ENCODE measurements at places on chromosomes 7 and 10.
A peak's percentile ranks its signal among the peaks of the same experiment; 100 is the strongest.

GRCh38 chr10:122234416-122234815, 36.7 kb upstream of the BTBD16 start:
- no peak for DNase-seq

DNA sequence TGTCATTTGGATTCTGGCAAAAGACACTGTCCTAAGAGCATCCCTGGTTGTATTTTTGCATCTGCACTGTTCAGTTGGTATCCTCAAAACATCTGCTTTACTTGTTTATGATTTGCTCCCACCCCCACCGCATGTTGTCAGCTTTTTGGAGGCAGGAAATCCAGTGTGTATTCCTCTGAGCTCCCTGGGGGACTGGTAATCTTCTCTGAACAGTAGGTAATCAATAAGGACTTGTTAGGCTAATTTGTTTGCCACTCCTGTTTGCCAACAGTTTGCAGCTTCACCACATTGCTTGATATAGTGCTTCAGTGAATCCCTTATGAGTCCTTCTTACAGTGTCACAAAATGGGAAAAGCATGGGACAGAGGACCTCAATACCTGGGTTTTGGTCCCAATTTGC, 49.1 kb downstream of the FEZF1 start:
- no peak for DNase-seq

DNA sequence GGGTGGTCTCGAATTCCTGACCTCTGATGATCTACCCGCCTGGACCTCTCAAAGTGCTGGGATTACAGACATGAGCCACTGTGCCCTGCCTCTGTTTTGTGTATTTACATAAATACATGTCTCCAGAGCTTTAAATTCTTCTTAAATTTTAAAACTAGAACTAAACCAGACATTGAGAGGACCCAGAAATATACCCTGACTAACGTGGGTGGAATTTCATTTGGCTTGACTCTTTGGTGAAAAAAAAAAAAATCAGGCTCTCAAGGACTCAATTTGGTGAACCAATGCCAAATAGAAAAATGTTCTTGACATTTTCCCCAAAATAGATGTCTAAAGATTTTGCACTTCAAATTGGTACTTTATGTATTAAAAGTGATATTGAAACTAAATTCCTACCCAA, 16.6 kb upstream of the FAS start:
- DNase-seq = no peak

- DNase-seq = no peak
Measured at GRCh38 chr7:28531291-28531690, 119.0 kb downstream of the CREB5 start.

GRCh38 chr7:53218730-53219504, 183.5 kb downstream of the POM121L12 start:
- peak; percentile 65 for DNase-seq

DNA sequence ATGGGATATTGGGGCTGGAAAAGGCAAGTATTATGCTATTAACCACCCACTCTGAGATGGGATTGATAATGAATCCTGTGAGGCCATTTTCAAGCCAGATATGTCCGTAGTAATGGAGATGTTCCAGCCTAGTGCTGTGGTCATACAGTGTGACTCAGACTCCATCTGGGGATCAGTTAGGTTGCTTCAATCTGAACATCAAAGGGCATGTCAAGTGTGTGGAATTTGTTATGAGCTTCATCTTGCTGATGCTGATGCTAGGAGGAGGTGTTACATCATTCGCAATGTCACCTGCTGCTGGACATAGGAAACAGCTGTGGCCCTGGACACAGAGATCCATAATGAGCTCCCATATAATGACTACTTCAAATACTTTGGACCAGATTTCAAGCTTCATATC, 144.7 kb downstream of the PLCE1 start:
- DNase-seq = no peak

- peak; percentile 55 for DNase-seq
Measured at GRCh38 chr7:141674171-141674671, 27.7 kb downstream of the DENND11 start.

- no peak for DNase-seq
Measured at GRCh38 chr10:49286686-49287085, 12.3 kb upstream of the C10orf71 start.

- no peak for DNase-seq
Measured at GRCh38 chr7:22016507-22016906, 70.8 kb upstream of the CDCA7L start.

DNA sequence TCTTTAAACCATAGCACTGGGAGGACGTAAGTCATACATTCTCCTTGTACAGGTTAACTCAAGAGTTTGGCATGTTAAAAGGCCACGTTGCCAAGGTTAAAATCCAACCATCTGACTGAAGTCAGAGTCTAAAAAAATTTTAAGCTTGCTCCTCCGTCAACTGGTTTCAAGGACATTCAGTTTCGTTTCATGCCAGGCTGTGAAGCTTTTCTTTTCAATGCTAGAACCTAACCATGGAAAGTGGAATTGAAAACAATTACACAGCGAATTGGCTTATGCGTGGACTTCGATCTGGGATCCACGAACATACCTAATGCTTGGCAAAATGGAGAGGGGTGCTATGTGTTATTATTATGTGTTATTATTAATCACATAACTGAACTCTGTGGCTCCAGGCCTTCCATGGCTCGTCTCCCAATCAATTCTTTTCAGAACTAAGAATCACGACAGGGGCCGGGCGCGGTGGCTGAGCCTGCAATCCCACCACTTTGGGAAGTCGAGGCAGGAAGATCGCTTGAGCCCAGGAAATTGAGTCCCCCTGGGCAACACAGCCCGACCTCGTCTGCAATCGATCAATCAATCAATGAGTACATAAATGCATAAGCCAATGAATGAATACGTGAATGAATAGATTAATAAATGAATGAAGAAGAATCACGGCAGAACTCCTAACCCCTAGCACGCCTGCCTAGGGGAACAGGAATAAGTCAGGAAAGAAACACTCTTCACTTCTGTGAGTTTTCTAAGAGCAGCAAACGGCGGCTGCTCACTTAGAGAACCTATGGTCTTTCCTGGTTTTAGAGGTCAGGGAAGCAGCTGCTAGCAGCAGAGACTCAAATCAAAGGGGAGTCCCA, 733 bp upstream of the ARL5B start:
- no peak for DNase-seq

DNA sequence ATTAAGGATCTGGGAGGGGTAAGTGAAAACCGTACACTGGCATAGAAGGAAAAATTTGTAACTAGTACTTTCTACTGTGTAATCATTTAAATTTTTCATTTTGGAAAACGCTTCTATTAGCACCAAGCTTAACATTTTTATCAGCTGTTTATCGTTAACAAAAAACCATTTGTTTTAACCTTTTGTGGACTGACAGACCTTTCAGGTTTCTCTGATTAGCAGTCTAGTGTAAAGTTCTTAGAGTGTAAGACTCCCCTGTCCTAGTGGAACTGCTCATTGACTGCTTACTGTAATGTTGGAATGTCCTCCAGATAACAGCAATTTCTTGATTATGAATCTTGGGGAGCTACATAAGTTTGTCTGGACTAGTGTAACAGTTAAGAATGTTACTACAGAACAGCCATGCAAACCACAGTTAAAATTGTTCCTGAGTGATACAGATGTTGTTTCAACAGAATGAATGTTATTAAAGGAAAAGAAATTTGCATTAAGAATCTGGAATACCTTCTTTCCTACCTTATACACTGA, 2.0 kb downstream of the DBF4 start:
- no peak for DNase-seq

DNA sequence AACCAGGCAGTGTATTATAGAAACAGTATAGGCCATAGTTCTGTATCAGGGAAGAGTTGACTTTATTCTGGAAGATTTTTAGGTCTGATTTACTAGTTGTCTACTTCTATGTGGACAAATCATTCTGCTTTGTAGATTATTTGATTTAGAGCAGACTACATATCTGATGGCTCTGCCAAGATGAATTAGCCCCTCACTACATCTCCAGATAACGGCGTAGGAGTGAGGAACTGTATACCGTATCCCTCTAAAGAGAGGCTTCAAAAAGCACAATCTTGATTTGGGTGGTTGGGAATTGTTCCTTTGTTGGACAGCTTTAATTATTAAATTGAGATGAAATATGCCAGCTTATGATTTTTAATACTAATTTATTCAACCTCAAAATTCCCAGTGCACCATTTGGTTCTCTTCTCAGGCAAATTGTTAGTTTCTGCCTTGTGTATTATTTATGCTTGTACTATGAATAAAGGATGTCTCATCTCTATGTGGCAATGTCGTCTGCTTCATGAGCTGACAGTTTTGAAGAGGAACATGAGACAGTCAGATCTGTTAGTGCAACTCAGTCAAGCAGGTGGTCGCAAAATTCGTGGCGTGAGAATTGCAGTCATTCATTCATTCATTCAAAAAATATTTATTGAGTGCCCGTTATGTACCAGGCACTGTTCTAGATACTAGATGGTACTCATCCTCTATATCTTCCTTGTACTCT, 422.8 kb downstream of the EXOC4 start:
- no peak for DNase-seq

DNA sequence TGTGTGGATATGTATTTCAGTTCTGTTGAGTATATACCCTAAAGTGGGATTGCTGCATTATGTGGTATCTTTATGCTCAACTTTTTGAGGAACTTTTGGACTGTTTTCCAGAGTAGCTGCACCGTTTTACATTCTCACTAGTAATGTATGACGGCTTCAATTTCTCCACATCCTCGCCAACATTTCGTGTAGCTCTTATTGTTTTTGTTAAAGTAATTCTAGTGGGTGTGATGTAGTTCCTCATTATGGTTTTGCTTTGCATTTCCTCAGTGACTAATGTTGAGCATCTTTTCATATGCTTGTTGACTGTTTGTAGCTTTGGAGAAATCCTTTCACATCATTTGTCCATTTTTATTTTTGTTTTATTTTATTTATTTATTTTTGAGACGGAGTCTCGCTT, 4.5 kb downstream of the STMP1 start:
- DNase-seq = no peak

DNA sequence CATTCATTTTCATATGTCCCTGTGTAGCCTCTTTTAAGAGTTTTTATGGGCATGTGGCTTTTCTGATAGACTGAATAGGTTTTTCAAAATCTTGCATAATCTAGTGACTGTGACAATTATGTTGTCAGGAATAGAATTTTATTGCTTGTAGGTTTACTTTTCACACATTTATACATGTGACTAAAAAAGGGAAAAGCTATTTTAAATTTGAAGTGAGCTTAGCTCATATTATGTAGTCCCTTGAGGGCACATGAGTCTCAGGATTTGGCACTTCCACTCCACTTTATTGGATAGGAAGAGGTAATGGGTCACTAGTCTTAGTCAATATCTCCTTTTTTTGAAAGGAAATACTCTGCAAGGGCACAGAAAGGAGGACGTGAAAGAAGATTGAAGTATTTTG, 247.3 kb downstream of the SUGCT start:
- DNase-seq = no peak

- DNase-seq = peak; percentile 12
Measured at GRCh38 chr7:142870147-142870559, 15.3 kb downstream of the EPHB6 start.

- no peak for DNase-seq
Measured at GRCh38 chr7:83451501-83452045, 197.4 kb downstream of the SEMA3E start.

GRCh38 chr7:24966802-24967201, 13.2 kb downstream of the OSBPL3 start:
- DNase-seq = no peak

GRCh38 chr10:35728341-35728740, 86.2 kb upstream of the FZD8 start:
- no peak for DNase-seq

DNA sequence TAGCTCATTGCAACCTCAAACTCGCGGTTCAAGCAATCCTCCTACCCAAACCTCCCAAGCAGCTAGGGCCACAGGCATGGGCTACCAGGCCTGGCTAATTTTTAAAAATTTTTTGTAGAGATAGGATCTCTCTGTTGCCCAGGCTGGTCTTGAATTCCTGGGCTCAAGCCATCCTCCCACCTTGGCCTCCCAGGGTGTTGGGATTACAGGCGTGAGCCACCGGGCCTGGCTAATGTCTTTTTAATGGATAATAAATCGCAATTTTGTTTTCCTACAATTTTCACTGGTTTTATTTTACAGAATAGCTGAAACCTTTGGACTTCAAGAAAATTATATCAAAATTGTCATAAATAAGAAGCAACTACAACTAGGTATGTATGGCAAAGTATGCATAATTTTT, 10.9 kb downstream of the NUB1 start:
- no peak for DNase-seq

- no peak for DNase-seq
Measured at GRCh38 chr10:71069909-71070666, 142.3 kb upstream of the UNC5B start.

DNA sequence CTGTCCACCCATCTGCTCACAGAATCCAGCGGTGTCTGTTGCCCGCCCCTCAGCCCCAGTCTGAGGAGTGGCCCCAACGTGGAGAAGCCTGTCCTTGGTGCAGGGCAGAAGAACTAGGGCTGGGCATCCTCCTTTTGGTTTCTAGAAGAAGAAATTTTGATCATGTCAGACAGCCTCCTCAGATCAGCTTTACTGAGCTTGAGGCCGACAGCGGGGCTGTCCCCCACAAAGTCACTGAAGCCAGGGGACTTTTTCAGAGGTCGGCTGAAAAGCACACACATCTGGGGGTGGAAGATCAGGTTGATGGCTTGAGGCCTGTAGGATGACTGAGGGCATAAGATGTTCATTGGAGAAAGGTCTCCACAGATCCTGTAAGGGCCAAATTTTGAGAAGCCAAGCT, 767.9 kb downstream of the GRID1 start:
- DNase-seq = no peak

GRCh38 chr10:74738052-74738451, 88.3 kb upstream of the KAT6B start:
- no peak for DNase-seq

DNA sequence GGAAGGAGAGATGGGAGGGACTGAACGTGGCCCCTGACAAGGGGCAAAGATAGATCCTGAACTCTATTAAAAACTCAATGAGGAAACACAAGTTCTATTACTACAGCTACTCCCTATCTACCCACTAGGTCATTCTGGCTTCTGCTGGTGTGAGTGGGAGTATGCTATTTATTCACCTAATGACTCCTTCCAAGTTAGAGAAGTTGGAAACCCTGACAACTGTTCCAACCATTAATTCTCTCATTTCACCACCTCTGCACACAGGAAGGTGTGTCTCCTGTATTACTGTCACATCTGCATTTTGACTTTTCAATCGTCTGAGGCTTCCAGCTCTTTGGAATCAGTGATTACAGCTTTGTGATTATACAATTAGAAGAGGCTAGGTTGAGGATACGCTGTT, 169.4 kb upstream of the ADO start:
- no peak for DNase-seq

- peak; percentile 70 for DNase-seq
Measured at GRCh38 chr10:110226926-110227641, 19.7 kb downstream of the MXI1 start.

- no peak for DNase-seq
Measured at GRCh38 chr7:18655506-18655905, 160.0 kb downstream of the HDAC9 start.
